Stimulated activated CD8-positive, alpha-beta memory T cell treated with anti-CD3 and anti-CD28 coated beads, Interleukin-4, amount 100 ng/mL, for 1 hour (primary cell): ENCODE measurements at places on chromosomes 13 and 19.
A peak's percentile ranks its signal among the peaks of the same experiment; 100 is the strongest.

- DNase-seq = no peak
Measured at GRCh38 chr19:5093297-5093928, 124.5 kb downstream of the KDM4B start.

- DNase-seq = no peak
Measured at GRCh38 chr13:24097667-24098066, 62.9 kb upstream of the SPATA13 start.

- DNase-seq = no peak
Measured at GRCh38 chr13:113635048-113635420, 23.0 kb downstream of the ATP4B start.

DNA sequence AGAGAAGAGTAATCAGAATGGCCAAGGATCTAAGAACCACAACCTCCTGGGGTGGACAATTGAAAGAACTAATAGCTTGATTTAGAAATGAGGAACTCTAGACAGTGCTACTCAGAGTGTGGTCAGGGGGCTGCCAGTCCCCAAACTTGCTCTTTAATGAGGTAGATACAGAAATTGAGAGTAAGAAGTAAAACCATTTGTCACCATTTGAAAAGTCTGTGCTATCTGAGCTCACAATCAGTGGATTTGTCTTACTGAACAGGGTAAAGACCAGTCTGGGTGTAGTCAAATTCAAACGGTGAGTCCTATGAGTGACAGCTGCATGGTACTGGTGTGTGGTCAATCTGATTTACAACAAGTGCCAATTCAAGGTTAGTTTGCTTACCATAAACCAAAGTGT is 118.9 kb downstream of the KL start:
- no peak for DNase-seq

DNA sequence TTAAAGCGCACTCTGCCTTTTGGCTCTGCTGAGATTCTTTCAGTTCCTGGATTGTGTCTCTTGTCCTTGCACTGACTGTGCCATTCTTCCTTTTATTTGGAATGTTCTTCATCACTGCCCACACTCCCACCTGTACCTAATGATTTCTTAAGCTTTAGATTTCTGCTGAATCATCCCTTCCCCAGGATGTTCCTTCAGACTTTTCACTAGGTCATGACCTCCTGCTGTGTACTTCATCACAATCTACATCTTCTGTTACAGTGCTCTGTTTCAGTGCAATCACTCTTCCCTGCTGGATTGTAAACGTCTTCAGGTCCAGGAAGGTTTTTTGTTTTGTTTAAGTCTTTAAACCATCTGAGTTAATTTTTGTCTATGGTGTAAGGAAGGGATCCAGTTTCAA is 281.0 kb downstream of the ATP8A2 start:
- DNase-seq = no peak

GRCh38 chr13:98879127-98879520 is 98.7 kb downstream of the DOCK9 start:
- no peak for DNase-seq

GRCh38 chr19:5451494-5451893 is 3.7 kb upstream of the ZNRF4 start:
- no peak for DNase-seq

- no peak for DNase-seq
Measured at GRCh38 chr13:113275387-113275786, 21.7 kb upstream of the LAMP1 start.

GRCh38 chr13:51577690-51578089 is 6.6 kb upstream of the WDFY2 start:
- no peak for DNase-seq

- DNase-seq = peak; percentile 62
Measured at GRCh38 chr19:18388100-18388959, 2.4 kb downstream of the GDF15 start.

GRCh38 chr13:46578590-46578975 is 25.6 kb downstream of the LRCH1 start:
- DNase-seq = no peak

- DNase-seq = no peak
Measured at GRCh38 chr19:7395360-7396066, 46.8 kb downstream of the ARHGEF18 start.
